ENCODE measurements at places on chromosomes 5 and 9.

DNA sequence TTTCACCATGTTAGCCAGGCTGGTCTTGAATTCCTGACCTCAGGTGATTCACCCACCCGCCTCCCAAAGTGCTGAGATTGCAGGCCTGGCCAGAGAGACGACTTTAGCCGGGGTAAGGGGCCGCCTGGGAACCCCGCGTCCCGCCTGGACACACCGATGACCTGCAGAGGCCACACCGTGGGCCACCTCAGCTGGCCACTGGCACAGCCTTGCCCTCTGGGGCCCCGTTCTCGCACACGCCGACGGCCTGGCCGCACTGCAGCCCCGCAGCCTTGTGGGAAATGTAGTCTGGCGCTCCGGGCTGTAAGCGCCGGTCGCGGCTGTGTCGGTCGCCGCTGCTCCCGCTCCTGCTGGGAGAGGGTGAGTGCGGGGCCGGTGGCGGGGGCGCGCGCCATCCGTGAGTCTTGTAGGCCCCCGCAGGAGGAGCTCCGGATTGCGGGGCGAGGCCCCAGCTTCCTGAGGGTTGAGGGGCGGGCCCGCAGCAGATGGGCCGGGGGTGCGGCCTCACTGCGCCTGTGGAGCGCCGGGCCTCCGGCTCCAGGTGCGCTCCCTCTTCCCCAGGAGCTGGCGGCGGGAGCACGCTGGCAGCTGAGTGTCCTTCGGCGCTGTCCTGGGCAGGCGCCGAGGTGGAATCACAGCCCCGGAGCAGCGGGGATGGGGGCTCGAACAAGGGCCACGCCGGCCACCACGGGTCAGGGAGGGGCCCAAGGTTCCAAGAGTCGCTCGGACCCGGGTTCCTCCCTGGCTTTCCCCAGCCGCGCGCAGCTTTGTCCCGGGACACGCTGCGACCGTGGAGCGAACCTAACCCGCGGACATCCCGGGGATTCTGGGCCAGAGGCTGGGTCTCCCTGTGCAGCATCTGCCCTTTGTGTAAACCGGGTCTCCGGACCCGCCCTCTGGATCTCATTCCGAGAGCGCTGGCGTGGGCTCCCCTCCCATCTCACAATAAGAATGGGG lies at the start of gene ZFP2:
TSS of gene ZFP2 (plus strand) at position 299 of the 957 bp plus-strand sequence. CDS start 35,401 bp downstream, outside the sequence.
- DNase-seq, result peak; percentile 23

DNA sequence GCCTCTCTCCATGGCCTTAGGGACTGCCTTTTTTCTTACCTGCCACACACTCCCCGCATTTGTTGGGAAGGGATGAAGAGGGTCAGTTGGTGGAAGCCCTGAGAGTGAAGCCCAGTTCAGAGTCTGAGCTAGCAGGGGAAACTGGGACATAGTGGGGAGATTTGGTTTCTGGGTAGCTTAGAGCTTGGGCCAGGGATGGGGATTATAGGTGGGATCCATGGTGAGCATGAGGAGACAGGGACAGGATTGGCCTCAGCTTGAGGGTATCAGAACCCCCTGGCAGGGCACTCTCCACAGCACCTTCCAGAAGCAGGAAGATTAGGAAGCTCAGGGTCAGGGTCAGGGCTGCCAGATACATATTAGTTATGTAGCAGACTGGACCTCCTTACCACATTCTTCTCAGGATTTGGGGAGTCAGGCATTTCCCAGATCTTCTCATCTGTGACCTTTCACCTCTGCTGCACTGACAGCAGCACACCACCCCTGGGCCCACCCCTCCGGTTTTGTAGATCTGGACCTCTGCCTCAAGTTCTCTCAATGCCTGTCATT lies 17.9 kb downstream of the OR13J1 start:
- no peak for DNase-seq

- no peak for DNase-seq
Measured at GRCh38 chr9:126318858-126319257, 7.8 kb upstream of the MVB12B start.

- DNase-seq, result no peak
Measured at GRCh38 chr9:114364134-114365041, 23.4 kb downstream of the AKNA start.
